A549 (cell line): ENCODE measurements at places on chromosomes 7 and 10. TPM values are rescaled to one million over a fixed set of nuclear protein-coding genes. Genes with fewer than 3 reads are reported as not detected.

The ACSM6 gene
- not detected in 3 replicates for polyA plus RNA-seq

DNA sequence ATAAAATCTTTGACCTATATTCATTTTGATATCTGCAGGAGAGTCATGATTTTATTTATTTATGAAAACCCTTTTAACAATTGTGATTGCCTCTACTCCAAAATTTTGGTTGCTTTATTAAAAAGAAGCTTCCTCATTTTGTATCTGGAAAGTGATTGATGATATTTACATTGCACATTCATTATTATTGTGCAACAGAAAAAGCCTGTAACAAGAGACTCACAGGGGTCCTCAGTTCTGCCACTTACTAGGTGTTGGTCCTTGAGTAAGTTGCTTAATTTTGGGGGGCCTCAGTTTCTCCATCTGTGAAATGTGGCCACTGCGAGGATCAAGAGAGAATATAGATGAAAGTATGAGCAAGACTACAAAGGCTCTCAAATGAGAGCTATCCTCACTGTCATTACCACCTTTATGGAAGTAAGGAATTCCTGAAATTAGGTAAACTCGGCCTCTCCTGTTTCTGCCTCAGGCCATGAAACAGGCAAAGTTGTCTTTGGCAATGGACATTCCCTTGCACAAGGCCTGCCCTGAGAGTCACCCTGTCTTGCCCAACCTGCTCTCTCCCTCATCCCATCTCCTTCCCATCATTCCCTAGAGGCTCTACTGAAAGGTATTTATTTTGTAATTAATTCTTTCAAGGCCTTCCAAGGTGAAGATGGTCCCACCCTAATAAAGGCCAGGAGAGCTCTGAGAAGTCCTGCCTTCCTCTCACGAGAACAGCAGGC lies 66.1 kb upstream of the ABLIM1 start:
- peak; percentile 34 for DNase-seq

DNA sequence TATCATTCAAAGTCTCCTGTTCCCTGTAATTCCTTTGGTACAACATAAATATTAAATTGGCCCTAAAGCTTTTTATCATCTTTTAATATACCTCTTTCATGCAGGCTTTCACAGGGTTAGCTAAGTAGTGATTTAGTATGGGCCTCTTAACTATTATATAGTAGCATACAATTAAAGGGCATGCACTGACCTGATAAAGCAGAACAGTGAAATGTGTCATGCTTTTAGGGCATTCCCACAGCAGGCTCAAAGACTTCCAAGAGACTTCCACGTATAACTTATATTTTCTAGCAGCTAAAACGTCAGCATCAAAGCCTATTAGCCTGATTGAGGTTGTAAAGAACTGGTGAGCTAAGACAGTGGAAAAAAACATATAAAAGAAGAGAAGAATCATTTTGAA lies 35.3 kb downstream of the SAMD8 start:
- no peak for DNase-seq

DNA sequence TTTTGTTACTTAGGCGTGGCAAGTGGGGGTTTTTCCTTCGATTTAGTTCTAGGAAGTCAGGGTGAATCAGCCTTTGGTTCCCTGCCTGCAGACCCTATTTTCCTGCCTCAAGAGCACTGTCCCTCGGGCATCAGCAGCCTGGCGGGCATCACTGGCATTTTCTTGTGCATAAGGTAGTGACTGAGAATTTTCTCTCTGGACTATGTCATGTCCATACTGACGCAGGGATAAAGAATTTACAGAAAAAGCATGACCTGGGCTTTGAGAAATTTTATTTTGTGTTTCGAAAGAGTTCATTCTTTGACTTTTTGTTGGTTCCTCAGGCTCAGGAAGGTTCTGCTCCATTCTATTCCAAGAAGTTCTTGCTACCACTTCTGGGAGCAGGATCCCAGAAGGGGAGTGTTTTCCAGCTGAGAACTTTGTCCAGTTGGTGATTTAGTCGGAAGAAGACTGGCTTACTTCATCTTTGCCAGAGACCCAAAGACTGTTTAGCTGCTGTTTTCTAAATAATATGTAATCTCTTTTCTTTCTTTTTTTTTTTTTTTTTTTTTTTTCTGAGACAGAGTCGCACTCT lies 213.9 kb upstream of the SH2B2 start:
- DNase-seq: no peak

DNA sequence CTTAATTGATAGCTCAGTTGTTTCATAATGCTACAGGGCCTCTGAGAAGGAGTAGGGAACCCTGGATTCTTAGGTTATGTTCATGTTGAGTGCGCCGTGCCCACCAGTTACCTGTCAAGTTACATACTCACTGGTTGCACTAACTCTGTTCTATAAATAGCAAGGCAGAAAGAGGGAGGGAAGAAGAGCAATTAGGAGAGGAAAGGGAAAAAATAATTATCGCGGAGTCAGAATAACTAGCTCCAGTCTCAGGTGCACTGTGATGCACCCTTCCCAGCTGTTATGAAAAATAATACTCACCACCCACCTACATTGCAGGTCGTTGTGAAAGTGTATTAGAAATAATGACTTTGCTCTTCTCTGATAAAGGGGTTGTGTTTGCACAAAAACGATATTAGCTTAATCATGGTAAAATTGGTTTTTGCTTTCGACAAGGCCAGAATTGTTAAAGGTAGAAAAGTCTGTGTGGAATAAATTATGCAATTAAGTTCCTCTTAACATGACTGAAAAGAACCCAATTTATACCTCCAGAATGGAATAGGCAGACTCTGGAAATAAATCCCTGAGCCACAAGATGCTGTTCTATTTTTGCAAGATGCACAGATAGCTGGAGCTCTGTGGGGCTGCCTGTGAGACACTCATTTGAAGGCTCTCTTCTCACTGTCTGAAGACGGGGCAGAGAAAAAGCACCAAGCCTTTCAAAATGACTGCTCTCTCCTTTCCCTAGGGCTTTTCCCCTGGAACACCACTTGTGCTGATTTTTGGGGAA lies 137.6 kb upstream of the PITRM1 start:
- DNase-seq: no peak

DNA sequence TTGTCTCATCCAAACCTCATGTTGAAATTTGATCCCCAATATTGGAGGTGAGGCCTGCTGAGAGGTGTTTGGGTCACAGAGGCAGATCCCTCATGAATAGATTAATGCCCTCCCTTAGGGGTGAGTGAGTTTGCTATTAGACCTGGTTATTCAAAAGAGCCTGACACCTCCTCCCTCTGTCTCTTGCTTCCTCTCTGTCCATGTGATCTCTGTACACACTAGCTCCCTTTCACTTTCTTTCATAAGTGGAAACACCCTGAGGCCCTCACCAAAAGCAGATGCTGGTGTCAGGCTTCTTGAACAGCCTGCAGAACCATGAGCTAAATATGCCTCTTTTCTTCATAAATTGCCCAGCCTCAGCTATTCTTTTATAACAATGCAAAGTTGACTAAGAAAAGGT lies 447.1 kb downstream of the MDFIC start:
- no peak for DNase-seq

The SLC18A2 gene
- polyA plus RNA-seq: 0.03 to 0.05 TPM (median 0.03 TPM) in 3 replicates

DNA sequence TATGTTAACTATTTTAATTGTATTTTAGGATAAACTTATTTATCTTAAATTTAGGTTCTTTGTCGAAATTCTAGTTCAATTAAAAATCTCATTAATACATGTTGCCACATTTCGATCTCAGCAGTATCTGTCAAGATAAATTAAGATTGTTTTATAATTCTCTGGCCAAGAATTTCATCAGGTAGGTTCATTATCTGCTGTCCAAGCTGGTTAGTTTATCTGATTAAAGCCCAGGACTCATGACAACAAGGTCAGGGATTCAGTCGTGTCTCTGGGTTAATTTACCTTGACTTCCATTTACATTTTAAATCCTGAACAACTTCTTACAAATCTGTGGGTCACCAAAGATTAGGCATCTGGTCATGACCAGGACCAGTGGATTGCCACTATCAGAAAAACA lies 7.6 kb downstream of the STEAP4 start:
- DNase-seq: no peak

DNA sequence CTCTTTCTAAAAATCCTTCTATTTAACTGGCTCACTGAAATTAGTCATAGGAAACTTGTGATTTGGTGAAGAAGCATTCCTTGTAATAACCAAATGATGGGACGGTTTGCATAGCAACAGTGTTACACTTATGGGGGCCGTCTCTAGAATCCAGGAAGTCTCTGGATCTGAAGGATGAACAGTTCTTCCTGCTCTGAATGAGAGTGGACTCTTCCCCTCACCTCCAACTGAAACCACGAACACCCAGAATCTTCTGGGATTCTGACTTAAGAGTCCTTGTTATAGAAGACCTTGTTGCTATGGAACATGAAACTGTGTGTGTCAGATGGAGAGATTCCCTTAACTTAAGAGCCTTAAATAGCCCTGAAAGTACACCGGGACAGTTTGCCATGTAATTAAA lies 23.2 kb downstream of the NOLC1 start:
- no peak for DNase-seq
